ENCODE measurements at places on chromosomes 12 and 14. TPM values are rescaled to one million over a fixed set of nuclear protein-coding genes. Genes with fewer than 3 reads are reported as not detected.

GRCh38 chr14:92716131-92716530 is 32.3 kb downstream of the LGMN start:
- H3K4me1 ChIP-seq = peaks cover 7% of the 10 kb centered on the region
- no peaks in the 10 kb centered on the region for H3K36me3 ChIP-seq
- DNase-seq = no peak
- no peak overlapping the region for H3K27ac ChIP-seq

DNA sequence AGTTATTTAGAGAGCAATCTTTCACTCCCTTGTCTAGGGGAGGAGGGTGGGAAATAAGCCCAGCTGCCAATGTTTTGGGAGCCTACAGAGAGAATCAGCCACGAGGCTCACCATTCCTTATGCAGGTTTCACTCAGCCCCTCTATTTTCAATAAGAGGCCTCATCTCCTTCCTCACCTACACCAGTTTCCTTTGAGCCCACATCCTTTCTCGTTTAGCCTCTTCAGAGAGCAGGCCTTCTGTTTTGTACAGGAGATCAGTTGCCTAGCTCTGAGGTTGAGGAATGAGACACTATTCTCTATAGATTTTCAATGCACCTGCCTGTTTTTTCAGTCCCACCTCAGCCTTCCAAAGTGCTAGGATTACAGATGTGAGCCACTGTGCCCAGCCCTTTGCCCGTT is 17.9 kb downstream of the SNAPC1 start:
- H3K4me3 ChIP-seq = peak overlapping the region; percentile 59
- no peaks in the 10 kb centered on the region for H3K27me3 ChIP-seq
- peak; percentile 43 for DNase-seq

DNA sequence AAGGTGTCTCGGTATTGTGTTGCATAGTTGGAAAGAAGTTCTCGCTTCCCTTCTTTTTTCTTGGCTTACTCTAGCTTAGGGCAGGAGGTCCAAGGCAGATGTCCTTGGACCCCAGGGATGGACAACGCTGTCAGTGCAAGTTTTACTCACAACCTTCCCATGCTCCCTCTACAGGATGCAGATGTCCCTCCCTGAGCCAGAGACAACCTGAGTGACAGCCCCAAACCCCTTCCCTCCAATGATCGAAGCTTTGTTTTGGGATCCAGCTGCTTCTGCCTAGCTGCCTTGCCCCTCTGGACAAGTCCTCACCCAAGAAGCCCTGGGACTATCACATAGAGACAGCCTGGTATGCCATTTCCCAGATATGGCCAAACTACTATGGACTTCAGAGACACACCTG is 112.0 kb upstream of the RAP1B start:
- peaks cover 23% of the 10 kb centered on the region for H3K4me1 ChIP-seq
- peaks cover 2% of the 10 kb centered on the region for H3K36me3 ChIP-seq
- H3K27ac ChIP-seq = no peak overlapping the region

- peaks cover 7% of the 10 kb centered on the region for H3K27me3 ChIP-seq
- no peak for DNase-seq
- H3K27ac ChIP-seq = no peak overlapping the region
- no peak overlapping the region for H3K4me3 ChIP-seq
- H3K4me1 ChIP-seq = no peaks in the 10 kb centered on the region
Measured at GRCh38 chr14:60233251-60233650, 15.8 kb upstream of the PPM1A start.

GRCh38 chr12:118840399-118840798 is 140.9 kb upstream of the SRRM4 start:
- no peaks in the 10 kb centered on the region for H3K4me1 ChIP-seq
- no peaks in the 10 kb centered on the region for H3K27me3 ChIP-seq
- H3K4me3 ChIP-seq = no peak overlapping the region
- DNase-seq = no peak
- H3K36me3 ChIP-seq = no peaks in the 10 kb centered on the region
- no peak overlapping the region for H3K27ac ChIP-seq

DNA sequence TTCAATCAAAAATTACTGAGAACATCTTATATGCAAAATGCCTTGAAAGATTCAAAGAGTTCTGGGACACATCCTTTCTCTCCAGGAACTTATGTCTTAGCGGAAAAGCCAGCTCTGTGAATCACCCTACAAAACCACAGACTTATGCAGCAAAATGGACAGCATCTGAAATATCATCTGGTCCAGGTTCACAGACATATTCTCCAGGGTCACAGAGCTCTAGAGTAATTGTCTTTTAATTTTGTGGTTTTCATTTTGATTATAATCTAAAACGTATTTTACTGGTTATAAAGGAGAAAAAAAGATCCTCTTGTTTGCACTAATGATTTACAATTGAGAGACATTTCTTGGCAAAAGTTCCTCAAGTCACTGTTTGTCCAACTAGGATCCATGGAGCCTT is 246.2 kb downstream of the MSRB3 start:
- H3K4me3 ChIP-seq = no peak overlapping the region
- no peaks in the 10 kb centered on the region for H3K36me3 ChIP-seq
- H3K4me1 ChIP-seq = no peaks in the 10 kb centered on the region
- H3K27me3 ChIP-seq = no peaks in the 10 kb centered on the region
- H3K27ac ChIP-seq = no peak overlapping the region

- H3K4me3 ChIP-seq = no peak overlapping the region
- no peaks in the 10 kb centered on the region for H3K36me3 ChIP-seq
- DNase-seq = no peak
- no peak overlapping the region for H3K27ac ChIP-seq
- H3K4me1 ChIP-seq = peaks cover 25% of the 10 kb centered on the region
Measured at GRCh38 chr12:13167226-13167625, 29.3 kb upstream of the EMP1 start.

- no peaks in the 10 kb centered on the region for H3K27me3 ChIP-seq
- H3K4me1 ChIP-seq = no peaks in the 10 kb centered on the region
- no peaks in the 10 kb centered on the region for H3K36me3 ChIP-seq
- no peak for DNase-seq
- H3K4me3 ChIP-seq = no peak overlapping the region
Measured at GRCh38 chr14:105155071-105155651, 13.4 kb downstream of the JAG2 start.

TMEM119 gene
- total RNA-seq = 1.2 TPM

PTPN6 gene
- total RNA-seq = 346 TPM

ADAMTS20 gene
- not detected for total RNA-seq

HOXC11 gene
- not detected for total RNA-seq

BATF gene
- 41.0 TPM for total RNA-seq

PPP2R3C gene
- total RNA-seq = 37.4 TPM

All from activated CD4-positive, alpha-beta T cell treated with anti-CD3 and anti-CD28 coated beads, Interleukin-2, amount 10 ng/mL, durations not matched to agents 7 days and 5 days (primary cell).